Activated CD4-positive, alpha-beta T cell treated with anti-CD3 and anti-CD28 coated beads, Interleukin-2, amount 10 ng/mL, durations not matched to agents 7 days and 5 days (primary cell): ENCODE measurements at places on chromosomes 1 and 21.

DNA sequence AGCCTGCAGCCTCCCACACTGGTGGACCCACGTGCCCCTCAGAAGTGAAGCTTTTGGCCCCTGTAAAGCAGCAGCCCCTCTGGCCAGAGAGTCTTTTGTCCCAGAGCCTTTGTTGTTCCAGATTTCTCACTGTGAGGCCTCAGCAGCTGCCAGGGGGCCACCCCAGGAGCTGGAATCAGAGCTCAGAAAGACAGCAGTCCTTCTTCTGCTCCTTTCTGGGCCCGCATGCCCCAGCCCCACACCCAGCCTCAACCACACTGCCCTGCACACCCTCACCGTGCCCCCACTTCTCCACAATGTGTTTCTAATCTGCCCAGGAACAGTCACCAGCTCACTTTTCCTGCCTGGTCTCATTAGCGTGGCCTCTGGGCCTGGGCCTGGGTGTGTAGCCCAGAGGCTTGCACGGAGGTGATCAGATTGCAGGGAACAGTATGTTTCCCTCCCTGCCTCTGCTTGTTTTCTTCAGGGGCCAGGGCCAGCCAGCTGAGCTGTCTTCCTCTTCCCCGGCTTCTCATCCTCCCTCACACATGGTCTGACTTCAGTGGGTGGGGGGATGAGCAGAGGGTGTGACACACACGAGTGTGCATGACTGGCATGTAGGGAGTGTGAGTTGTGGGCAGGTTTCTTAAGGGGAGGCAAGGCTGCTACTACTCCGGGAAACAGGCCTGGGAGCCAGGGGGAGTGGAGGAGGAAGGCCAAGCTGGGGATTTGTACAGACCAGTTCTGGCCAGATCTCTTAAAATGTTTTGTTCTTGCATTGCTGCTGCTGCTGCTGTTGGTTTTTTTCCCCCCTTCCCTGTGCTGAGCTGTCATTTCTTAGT is 82.5 kb upstream of the ZNF648 start:
- DNase-seq, result no peak

GRCh38 chr1:76006234-76006633 is 68.3 kb upstream of the ST6GALNAC3 start:
- no peak for DNase-seq

DNA sequence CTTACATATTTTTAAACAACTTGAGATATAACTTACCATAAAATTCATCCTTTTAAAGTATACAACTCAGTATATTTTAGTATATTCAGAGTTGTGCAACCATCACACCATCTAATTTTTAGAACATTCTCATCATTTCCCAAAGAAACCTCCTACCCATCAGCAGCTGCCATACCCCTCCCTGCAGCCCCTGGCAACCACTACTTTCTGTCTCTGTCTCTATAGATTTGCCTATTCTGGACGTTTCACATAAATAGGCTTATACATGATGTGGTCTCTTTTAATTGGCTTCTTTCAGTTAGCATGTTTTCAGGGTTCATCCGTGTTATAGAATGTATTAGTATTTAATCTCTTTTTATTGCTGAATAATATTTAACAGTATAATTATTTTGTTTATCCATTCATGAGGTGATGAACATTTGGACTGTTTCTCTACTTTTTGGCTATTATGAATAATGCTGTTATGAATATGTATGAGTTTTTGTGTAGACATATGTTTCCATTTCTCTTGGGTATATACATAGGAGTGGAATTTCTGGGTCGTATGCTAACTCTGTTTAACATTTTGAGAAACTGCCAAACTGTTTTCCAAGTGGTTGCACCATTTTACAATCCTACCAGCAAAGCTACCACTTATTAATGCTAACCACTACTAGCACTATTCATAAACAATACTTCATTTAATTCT is 29.5 kb downstream of the WDR26 start:
- no peak for DNase-seq

DNA sequence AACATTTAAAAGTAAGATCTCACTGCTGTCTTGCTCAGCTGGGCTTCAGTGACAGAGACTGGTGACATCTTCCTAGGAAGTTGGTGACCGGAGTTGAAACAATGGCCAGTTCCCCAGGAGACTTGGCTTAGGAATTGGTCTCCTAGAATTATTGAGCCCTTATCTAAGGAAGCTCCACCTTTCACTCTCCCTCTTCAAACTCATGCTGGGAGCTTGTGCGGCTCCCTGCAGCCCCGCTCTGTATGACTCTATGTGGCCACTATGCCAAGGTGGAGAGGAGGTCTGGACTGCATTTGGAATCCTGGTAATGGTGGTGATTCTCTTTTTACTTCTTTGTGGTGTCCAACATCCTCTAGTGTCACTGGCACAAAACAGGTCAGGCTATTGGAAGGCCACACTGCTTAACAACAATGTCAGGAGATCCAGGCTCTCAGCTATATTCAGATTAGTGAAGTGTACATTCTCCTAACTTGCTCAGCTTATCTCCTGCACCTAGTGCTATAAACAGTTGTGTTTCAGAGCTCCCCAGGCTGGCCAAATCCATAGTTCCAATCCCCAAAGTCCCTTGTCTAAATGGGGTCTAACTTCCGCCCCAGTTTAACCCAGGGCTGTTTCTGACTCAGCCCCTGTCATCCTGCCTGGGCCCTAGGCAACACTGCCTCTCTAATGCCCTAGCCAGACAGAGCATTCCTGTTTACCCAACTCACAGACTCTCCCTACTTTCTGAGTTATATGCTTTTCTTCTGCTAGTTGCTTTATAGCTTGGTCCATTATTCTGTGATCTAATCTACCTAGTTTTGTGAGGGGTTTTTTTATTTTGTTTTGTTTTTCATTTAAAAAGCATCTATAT is 18.3 kb downstream of the ATP2B4 start:
- no peak for DNase-seq

GRCh38 chr1:150464422-150464826 is 22.8 kb upstream of the TARS2 start:
- peak; percentile 82 for DNase-seq

- DNase-seq, result no peak
Measured at GRCh38 chr1:167922023-167922422, 8.1 kb upstream of the ADCY10 start.

DNA sequence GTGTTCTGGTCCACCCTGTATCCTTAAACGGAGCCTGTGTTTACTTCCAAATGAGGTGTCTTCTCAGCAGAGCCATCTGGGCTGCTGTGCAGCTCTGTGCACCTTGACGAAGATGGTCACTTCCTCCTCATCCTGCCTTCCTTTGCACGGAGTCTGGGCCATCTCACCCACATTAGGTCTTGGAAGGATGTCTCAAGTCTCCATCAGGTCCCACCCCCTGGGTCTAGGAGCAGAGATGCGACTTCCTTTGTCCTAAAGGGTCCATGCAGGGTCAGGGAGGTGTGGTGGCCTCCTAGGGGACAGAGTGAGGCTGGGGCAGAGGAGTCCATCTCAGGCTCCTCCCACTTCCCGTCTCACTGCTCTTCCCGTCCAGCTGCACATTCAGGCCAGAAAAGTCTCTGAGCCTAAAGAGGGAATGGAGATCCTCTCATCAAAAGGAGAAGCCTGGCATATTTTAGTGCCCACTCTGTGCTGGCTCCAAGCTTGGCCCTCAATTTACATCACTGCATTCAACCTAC is 209.2 kb downstream of the MATN1 start:
- DNase-seq, result no peak

GRCh38 chr1:37069406-37069805 is 35.1 kb upstream of the GRIK3 start:
- no peak for DNase-seq

GRCh38 chr1:176469450-176470010 is 6.6 kb downstream of the PAPPA2 start:
- no peak for DNase-seq

GRCh38 chr1:164688791-164689190 is 129.8 kb downstream of the PBX1 start:
- no peak for DNase-seq

- no peak for DNase-seq
Measured at GRCh38 chr1:110223127-110223526, 13.0 kb downstream of the KCNC4 start.

DNA sequence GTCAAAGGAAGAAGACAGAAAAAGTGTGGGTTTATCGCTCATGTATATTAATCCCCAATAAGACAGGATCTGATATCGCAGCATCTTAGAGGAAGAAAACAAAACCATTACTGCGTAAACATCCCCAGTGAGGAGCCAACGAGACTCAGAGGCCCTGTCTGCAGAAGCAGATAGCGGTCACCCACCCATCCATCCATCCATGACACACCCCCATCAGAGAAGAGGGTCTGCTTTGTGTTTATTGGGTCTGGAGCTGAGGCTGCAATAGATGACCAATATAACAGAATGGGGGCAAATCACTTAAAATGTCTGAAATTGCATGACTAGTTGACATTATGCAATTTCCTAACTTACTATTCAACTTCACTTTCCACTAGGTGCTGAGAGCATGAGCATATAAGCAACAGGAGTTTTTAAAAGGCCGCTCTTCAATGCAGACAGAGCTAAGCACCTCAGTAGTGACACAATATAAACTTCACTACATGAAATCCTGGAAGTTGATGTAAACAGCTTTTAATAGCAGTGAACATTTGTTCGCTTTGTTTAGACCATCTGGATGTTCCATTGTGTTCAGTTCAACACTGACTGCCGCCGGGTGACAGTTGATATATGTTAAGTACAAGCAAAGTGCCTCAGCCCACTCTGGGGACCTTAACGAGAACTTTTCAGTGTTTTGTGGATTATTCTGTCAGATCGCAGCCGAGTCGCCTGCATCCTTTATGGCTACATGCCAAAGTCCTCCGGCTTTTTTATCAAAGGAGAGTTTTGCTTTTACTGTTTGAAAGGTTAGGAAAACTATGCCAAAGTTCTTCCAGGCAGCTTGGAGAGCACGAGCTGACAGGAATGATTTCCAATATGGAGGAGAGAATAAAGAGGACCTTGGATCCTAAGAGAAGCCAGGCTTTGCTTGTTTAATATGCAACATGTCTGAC is 167.5 kb downstream of the ZNF281 start:
- DNase-seq, result no peak

- DNase-seq, result no peak
Measured at GRCh38 chr21:18772404-18772803, 368.8 kb upstream of the TMPRSS15 start.

- no peak for DNase-seq
Measured at GRCh38 chr1:64664299-64664698, 80.6 kb upstream of the RAVER2 start.

DNA sequence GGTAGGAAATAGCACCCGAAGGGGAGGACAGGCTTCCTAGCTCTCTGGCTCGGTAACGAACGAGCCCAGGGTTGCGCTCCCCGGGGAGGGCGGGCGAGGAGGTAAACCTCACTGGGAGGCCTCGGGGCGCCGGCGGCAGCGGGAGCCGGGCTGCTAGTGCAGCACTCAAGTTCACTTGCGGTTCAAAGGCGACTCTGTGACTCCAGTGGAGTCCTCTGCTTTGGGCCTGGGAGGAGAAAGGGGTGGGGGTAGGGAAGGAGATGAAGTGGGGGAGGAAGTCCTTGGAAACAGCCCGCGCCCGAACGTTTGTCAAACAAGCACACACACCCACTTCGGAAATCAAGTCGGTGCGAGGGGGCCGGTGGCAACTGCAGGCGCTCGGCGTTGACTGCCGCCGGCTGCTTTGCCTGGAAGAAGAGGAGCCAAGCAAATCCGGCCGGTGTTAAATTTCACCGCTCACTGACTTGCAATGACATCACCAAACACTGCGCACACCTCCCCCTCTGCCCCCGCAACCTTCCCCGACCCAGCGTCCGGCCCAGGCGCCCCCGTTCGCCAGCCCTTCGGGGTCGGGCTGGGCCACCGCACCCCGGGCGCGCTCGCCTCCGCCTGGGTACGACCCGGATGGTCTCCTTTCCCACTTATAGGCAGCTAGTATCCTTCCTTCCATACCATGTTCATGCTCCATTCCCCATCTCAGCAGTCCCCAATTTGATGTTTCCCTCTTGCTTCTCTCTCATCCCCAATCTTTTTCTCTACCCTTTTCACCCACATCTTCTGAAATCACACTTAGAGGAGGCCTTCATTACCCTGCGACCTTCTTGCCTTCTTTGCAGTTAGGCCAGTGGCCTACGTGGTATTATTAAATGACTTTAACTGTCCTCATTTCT is at the start of gene COL24A1:
TSS of gene COL24A1 (minus strand) at position 207 of the 890 bp plus-strand sequence. CDS start 376 bp downstream, outside the sequence.
- DNase-seq, result peak; percentile 6

DNA sequence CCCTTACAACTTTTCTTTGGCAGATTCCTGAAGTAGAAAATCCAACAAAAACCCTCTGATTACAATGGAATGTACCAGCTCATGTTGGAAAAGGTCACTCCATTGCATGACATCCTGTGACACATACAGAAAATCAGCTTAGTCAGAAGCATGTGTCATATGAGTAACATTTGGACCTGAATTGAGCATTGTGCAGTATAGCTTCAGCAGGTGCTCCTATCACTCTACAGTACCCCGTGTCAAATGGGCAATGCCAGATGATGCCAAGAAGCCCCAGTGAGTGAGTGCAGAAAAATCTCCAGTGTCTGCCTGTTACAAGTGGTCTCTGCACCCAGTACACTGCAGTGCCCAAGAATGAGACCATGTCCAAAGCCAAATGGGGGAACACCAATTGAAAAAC is 129.7 kb upstream of the RUNX1 start:
- no peak for DNase-seq

DNA sequence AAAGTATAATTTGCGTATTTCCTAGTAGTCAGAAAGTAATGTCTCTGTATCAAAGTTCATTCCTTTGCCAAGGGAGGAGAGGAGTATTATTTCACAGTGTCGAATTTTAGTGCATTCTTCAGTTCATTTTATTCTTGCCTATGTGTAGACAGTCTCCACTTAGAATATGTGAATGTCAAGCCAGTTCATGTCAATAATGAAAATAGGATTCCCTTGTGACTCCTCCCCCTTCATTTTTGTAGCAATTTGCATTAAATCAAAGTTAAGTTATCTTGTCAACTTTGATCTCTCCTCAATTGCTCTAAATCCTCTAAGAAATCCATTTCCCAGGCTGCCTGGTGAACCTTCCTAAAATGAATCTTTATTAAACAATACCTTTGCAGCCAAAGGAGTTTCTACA is 179.1 kb downstream of the SLC44A5 start:
- no peak for DNase-seq

GRCh38 chr1:226675715-226676357 is 63.2 kb downstream of the ITPKB start:
- DNase-seq, result peak; percentile 27
